A673 (cell line): ENCODE measurements at places on chromosomes 12 and 14. TPM values are rescaled to one million over a fixed set of nuclear protein-coding genes. Genes with fewer than 3 reads are reported as not detected.
A peak's percentile ranks its signal among the peaks of the same experiment; 100 is the strongest.

DNA sequence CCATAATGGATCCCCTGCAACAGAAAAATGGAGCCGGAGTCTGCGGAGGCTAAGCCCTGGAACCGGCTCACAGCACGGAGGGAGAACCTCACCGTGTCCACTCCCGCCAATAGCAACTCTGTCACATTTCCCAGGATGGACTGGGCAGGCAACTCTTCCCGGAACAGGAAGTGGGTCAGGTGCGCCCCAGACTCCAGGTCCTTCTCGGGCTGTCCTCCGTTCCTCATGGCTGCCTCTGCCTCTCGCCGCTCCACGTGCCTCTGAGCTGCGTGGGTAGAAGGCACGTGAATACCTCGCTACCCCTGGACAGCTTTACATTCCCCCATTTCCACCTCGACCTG, 2.2 kb downstream of the CYP27B1 start:
- no peak for DNase-seq

GRCh38 chr12:132687211-132688164, at the start of the genes POLE and PXMP2:
Gene POLE (minus strand): TSS chr12:132687342. CDS start chr12:132687315, 27 bp downstream.
Gene PXMP2 (plus strand): TSS chr12:132687587. CDS start chr12:132687671, 84 bp downstream.
- DNase-seq, result peak; percentile 98

DNA sequence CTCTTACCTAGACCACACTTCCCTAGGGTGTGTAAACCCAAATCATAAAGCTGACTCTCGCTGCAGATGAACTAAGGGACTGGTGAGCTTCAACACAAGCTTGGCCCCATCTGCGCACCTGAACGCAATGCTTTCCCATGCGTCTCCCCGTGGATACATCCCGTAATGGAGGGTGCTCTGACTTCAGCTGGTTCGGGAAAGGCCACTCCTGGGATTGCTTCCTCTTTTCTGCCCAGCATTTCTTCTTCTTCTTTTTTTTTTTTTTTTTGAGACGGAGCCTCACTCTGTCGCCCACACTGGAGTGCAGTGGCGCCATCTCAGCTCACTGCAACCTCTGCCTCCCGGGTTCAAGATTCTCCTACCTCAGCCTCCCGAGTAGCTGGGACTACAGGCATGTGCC, 27.7 kb upstream of the ETFBKMT start:
- DNase-seq, result no peak

DNA sequence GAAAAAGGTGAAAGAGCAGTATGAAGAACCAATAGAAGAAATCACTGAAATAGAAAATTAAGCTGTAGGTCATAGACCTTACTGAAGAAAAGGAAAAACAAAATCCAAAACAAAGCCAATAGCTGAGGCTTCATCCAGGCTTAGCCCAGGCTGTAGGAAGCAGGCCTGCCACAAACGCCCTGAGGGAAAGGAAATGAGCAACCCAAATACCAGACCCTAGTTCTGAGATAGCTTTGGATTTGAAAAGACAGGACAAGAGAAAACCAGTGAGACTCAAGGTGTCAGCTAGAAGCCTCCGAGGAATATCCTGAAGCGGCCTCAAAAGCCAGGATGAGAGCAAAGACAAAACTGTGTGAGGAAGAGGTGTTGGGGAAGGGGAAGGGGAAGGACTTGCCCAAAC, 79.2 kb downstream of the FERMT2 start:
- no peak for DNase-seq

The NKX2-1 gene
- not detected in 2 replicates for total RNA-seq

- DNase-seq, result peak; percentile 85
Observed at GRCh38 chr12:42129595-42130204, 15.0 kb downstream of the GXYLT1 start.

GRCh38 chr12:109905301-109905700, 5.2 kb downstream of the TCHP start:
- DNase-seq, result no peak

GRCh38 chr12:90908465-90908864, 46.5 kb downstream of the CCER1 start:
- no peak for DNase-seq

The KLRG1 gene
- 1.2 and 1.9 TPM in 2 replicates for total RNA-seq

GRCh38 chr12:105477873-105478272, 147.4 kb downstream of the C12orf75 start:
- DNase-seq, result no peak

GRCh38 chr12:1185460-1186182, 194.6 kb downstream of the ERC1 start:
- DNase-seq, result no peak

The L3HYPDH gene
- 31.9 and 32.0 TPM in 2 replicates for total RNA-seq

The DHRS4 gene
- total RNA-seq, result 10.1 and 11.4 TPM in 2 replicates

DNA sequence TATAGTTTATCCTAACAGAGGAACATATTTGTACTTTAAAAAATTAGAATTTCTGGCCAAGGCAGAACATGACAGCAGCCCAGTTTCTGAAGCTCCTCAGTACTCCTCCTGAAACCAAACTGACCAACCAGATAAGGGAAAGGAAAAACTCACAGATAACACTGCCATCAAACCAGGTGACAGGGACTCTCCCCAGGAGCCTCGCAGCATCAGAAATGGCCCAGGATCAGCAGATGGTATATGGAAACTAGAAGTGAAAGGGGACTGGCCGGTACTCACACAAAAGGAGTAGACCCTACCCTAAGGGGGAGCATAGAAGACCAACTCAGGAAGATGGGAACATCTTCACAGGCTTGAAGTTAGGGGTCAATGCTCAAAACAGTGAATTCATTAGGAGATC, 22.0 kb downstream of the GALC start:
- DNase-seq, result no peak

The CFAP73 gene
- total RNA-seq, result not detected in 2 replicates

DNA sequence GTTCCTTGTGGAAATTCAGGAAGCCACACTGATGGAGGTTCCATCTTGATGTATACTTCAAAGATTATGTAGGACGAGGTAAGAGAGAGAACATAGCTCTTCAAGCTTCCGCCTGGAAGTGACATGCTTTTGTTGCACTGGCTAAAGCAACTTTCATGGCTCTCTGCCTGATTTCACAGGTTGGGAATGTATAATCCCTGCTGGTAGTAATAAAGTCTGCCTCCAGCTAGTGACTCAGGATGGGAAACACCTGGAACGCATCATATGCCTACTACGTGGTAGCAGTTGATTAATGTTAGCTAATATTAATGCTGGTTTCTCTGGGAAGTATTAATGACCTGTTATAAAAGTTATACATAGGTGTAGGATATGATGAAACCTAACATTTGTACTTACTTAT, 71.1 kb downstream of the PELI2 start:
- DNase-seq, result peak; percentile 32

DNA sequence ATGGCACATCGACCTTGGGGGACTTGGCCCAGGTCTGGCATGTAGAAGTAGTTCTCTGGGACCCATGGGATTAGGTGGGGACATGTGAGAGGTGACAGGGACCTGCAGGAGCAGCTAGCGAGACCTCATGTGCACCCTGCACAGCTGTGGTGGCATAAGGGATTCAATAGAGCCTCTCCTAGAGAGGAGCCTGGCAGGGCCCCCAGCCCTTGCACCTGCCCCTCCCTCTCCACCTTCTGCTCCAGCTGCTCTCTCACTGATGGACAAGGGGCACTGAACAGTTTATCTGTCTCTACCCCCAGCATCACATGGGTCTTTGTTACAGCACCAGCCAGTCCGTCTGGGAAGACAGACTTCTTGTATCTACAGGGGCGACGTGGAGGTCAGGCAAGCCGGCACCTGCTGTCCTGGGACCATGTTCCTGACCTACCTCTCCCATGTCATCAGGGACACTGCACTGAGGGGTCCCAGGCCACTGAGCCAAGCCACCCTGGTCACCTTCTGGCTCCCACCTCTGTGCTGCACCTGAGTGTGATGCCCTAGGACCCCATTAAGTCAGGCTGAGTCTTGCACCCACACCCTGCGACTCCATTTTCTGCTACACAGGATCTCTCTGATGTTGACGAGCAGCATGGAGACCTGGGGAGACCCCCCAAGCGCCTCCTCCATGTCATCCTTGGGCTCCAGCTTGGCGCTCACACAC, 32.6 kb downstream of the DDX11 start:
- no peak for DNase-seq

The LRRK2 gene
- 3.1 and 3.4 TPM in 2 replicates for total RNA-seq

GRCh38 chr12:104865080-104865479, 93.0 kb downstream of the SLC41A2 start:
- DNase-seq, result no peak

The FCF1 gene
- 73.1 and 74.2 TPM in 2 replicates for total RNA-seq

DNA sequence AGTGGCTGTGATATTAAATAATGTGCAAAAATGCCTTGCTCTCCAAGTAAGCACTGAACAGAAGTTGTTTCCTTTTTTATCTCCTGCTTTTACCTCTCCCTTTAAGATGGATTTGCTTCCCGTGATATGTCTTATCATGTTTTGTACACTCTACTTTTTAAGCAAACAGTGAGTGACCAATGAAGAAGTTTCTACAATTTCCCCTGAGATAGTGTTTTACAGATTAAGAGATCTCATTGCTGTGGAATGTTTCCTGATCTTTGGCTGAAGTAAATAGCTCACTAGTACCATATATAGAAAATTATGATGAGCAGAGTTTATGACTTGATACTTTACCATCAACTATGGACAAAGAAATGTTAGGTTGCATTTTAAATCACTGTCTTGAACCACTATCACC, 184.8 kb upstream of the PDE3A start:
- DNase-seq, result no peak

GRCh38 chr12:111034886-111035577, 114.7 kb upstream of the MYL2 start:
- DNase-seq, result peak; percentile 75

The GLI1 gene
- 22.4 and 22.6 TPM in 2 replicates for total RNA-seq

The CHMP4A gene
- total RNA-seq, result 51.9 and 56.7 TPM in 2 replicates

GRCh38 chr12:104938371-104938770, 19.7 kb downstream of the SLC41A2 start:
- DNase-seq, result no peak

GRCh38 chr14:75904311-75904710, 77.5 kb downstream of the TGFB3 start:
- DNase-seq, result no peak

DNA sequence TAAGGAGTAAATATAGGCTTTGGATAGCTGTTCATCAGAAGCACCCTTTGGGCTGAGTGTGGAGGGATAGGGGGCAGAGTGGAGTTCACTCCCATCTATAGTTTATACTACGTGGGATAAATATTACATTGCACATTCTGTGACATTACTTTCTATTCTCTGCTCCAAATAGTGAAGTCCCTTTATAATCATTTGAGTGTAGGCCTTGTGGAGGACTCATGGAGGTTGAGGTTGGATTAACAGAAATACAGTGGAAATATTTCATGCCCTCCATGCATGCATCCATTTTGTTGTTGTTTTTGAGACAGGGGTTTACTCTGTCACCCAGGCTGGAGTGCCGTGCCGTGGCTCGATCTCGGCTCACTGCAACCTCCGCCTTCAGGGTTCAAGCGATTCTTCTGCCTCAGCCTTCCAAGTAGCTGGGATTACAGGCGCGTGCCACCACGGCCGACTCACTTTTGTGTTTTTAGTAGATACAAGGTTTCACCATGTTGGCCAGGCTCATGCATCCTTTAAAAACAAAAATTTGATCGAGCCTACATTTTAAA, 1.4 kb downstream of the CHPT1 start:
- DNase-seq, result peak; percentile 15

DNA sequence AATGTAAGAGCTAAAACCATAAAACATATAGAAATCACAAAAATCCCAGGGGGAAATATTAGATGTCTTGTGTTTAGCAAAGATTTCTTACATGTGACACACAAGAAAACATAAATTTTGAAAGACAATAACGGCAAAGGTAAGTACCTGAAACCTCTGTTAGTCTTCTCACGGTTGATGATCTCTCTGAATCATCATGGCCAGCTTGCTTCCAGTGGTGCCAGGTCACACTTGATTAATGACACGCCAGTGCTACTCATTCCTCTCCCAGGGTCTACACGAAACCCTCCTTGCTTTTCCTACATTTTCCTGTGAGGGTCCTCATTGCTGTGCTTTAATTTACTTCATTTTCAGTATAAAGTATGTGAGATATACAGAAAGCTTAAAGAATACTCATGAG, 114.4 kb upstream of the PARP11 start:
- no peak for DNase-seq

DNA sequence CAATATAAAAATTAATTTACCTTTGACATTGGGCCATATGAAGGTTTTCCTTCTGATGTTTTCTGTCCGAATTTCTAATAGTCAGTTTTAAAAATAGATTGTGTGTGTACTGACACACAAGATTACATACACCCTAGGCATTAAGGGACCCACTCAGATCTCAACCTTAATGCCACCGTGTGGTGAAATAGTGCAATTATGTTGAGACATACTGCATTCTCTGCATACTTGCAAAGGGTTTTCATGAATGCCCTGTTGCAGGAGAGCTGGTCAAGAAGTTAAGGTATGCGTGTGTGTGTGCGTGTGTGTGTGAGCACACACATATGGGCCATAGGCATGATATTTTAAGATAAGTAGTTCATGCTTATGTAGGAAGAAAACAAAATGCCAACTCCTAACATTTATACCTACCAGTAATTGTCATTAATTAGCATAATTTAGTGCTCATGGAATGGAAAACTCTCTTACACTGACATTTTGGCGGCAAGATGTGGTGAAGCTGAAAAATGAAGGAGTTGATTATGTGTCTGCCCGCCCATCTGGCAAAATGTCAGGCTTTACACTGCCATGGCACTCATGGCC, 58.8 kb downstream of the PIK3C2G start:
- peak; percentile 78 for DNase-seq

- peak; percentile 50 for DNase-seq
Observed at GRCh38 chr14:50528000-50528399, 4.4 kb downstream of the MAP4K5 start.

- no peak for DNase-seq
Observed at GRCh38 chr14:34374998-34375740, 86.9 kb downstream of the SPTSSA start.

The SLC7A8 gene
- 18.3 and 24.8 TPM in 2 replicates for total RNA-seq

DNA sequence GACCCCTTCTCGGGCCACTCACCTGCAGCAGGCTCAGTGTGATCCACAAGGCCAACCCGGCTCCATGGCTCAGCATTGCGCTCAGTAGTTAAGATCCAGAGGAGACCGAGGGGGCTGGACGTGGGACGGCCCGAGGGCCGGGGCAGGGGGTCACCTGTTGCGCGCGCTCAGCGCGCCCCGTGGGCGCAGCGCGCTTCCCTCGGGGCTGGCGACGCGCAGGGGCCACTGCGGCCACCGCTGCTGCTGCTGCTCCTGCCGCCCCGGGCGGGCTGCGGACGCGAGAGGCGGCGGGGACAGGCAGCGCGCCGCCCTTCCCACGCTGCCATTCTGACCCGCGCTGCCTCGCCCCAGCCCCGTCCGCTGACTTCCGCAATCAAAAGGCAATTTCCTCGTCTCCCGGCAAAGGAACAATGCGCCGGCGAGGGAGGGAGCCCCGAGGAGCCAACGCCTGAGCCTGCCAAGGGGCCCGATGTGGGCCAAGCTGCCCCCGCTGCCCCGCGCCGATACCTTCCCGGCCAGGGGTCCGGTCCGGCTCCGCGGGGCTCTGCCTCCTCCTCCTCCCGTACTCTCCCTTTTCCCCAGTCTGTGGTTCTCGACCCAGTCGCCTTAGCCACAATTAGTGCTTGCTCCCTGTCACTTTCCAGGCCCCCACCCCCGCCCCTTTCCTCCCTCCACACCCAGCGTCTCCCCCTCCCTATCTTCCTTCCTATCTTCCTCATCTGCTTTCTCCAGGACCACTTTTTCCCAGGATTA, 27.3 kb downstream of the PTPRB start:
- peak; percentile 18 for DNase-seq
